Stimulated activated CD8-positive, alpha-beta memory T cell treated with anti-CD3 and anti-CD28 coated beads, Interleukin-15, amount 100 ng/mL, for 48 hours (primary cell): ENCODE measurements at places on chromosomes 7 and 10.

DNA sequence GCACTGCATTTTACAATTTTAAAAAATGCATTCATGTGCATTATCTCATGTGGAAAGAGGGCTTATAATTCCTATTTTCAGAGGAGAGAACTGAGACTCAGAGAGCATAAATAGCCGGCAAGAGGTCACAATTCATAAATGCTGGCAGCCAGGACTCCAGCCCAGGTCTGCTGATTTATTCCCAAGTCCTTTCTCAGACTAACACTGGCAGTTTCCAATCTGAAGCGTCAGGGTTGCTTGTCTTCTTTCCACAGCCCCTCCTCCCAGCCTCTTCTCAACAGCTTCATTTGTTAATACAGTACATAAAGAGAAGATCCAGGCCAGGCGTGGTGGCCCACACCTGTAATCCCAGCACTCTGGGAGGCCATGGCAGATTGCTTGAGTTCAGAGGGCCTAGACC lies 108.9 kb downstream of the PARD3 start:
- DNase-seq = no peak

DNA sequence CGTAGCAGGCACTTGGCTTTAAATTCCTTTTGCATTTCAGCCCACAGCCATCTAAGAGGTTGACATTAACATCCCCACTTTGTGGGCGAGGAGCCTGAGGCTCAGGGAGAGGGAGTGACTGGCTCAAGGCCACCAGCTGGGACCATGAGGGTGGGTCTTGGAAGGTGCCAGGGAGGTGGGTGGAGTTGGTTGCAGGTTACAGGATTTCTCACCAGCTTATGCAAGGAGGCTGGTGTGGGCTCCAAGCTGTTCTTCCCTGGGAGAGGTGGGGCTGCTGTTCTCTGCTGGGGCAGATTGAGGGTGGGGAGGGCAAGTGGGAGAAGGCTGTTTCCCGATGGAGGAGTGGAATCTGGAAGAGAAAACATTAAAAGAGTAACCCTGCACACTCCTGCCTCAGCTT lies 14.1 kb upstream of the C10orf95 start:
- DNase-seq = no peak

- no peak for DNase-seq
These were observed 54.1 kb upstream of the CYP26C1 start for GRCh38 chr10:93006435-93007039.

DNA sequence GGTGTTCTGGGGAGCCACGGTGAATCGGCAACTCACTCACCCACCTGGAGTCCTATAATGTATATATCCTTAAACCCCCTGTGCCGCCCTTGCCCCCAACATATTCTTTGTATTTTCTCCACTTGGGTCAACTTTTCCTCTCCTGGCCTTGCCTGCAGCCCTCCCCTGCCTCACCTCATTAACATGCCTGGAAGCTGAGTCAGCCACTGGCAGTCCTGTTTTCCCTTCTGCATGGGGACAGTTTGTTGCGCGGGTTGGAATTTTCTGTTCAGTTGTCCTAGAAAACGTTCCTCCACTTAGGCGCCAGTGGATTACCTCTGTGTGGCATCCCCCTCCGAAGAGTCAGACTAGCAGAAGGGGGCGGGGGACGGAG lies 97.4 kb downstream of the C10orf105 start:
- no peak for DNase-seq

- no peak for DNase-seq
These were observed 135.9 kb downstream of the ITGB8 start for GRCh38 chr7:20466543-20467021.

DNA sequence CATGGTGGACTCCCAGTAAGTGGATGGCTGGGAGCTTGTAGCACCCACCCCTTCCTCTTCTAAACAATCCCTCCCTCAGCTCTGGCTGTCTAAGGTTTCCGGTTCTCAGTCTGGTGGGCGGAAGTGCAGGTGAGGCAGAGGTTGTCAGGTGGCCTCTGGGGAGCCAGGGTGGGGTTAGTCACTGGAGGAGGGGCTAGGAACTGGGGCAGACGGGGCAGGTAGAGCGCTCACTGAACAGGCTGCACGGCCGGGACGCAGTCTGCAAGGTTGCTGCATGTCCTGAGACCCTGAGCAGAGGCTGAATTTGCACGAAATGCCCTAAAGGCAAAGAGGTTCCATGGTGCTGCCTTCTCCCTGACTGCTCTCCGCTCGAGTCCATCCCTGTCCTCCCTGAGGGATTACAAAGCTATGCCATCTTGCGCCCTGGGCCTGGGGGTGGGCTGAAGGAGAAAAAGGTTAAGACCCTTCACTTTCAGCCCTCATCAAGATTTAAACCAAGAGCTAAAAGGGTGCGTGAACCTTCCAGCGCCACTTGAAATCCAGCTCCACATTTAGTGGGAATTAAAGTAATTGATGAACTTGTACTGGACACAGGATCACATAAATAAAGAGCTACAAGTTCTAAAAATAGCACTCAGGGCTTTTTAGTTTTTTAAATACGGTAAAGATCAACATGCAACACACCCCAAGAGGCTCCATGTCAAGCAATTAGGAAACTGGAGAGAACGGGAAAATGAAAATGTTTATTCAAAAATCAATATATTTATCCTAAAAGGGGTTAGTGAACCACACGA lies 62.3 kb upstream of the CTBP2 start:
- DNase-seq = no peak

- no peak for DNase-seq
These were observed 91.7 kb upstream of the ZMIZ1 start for GRCh38 chr10:78976825-78977755.
